ENCODE measurements at places on chromosomes 5 and 9.

DNA sequence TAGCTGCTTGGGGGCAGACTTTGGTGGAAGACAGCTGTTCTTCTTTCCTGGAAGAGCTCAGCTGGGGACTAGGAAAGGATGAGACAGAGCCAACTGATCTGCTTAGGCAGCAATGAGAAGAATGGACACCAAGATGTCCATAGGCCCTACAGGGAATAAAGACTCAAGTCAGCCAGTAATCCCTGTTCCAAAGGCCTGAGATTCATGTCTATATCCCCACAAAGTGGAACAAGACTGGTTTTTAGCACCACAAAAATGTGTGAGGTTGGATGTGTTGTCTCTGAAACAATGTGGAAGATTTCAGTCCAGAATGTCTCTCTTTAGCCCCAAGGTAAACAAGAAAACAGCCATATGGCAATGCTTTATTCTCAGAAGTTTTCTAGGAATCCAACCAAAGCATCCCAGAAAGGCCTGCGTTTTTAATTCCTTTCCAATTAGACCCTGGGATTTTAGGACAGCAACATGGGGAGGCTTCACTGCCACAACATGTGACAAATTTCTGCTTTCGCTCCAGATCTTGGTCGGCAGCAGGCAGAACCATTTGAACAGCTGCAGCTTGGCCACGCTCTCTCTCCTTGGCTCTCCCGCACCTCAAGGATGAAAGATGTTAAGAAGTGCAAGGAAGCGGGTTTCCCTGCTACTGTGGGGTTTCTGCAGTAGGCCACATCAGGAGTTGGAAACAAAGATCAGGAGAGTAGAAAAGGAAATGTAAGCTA lies 245.1 kb downstream of the FSTL4 start:
- DNase-seq = no peak

- no peak for DNase-seq
Observed at GRCh38 chr5:132661231-132662003, 3.4 kb downstream of the IL13 start.

DNA sequence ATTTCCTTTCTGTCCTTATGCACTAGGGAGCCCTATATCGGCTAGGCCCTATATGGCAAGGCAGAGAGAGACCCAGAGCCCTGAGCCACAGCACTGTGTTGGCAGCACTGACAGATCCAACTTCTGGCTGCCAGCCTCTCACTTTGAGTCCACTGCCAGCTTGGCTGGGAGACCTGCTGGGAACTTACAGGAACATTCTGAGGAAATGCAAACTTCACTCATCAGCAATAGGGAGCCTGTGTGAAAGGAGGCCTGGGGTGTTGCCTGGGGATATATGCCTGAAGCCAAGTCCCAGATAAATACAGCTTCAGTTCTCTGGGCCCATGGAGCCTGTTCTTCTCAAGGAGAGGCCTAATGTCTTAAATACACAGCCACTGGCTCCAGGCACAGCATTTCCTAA lies 78.0 kb downstream of the ADRB2 start:
- no peak for DNase-seq

GRCh38 chr5:139808481-139809330 lies 13.1 kb downstream of the PSD2 start:
- DNase-seq = no peak

- DNase-seq = no peak
Observed at GRCh38 chr5:148858547-148858946, 32.1 kb downstream of the ADRB2 start.

All from stimulated activated CD8-positive, alpha-beta memory T cell treated with anti-CD3 and anti-CD28 coated beads, Interleukin-4, amount 100 ng/mL, for 4 hours (primary cell).